ENCODE measurements at places on chromosomes 1 and 21. TPM values are rescaled to one million over a fixed set of nuclear protein-coding genes. Genes with fewer than 3 reads are reported as not detected.

Gene HFM1
- not detected for total RNA-seq

Gene CAPN9
- total RNA-seq, result not detected

DNA sequence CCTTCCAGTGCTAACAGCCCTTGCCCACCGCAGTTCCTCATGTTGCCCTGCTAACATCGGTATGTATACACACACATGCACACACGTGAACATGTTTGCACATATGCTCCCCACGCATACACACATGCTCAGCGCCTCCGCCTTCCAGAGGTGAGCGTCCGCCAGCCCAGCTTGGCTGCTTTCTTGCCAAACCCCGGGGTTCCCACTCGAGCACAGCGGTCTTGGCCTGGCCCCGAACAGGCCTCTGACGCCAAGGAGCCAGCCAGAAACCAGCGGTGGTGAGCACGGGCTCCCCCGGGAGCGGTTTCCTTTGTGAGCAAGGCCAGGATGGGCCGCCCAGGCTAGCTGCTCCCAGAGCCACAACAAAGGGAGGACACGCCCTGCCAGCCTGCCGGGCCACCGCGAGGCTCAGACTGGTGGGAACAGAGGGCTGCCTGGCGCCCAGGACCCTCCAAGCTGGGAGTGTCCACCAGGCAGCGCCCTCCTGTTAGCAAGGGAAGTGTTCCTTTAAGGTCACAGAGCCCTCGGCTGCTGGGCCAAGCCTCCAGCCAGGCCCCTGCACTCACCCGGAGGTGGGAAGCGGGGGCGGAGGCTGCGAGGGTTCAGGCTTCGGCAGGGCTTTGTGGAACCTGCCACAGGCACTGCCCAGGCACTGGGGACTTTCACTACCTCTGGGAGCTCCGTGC is 65.4 kb downstream of the ALPL start:
- no peaks in the 10 kb centered on the region for H3K36me3 ChIP-seq
- H3K27me3 ChIP-seq, result no peaks in the 10 kb centered on the region
- no peak overlapping the region for H3K4me3 ChIP-seq

Gene DSCAM
- total RNA-seq, result not detected

DNA sequence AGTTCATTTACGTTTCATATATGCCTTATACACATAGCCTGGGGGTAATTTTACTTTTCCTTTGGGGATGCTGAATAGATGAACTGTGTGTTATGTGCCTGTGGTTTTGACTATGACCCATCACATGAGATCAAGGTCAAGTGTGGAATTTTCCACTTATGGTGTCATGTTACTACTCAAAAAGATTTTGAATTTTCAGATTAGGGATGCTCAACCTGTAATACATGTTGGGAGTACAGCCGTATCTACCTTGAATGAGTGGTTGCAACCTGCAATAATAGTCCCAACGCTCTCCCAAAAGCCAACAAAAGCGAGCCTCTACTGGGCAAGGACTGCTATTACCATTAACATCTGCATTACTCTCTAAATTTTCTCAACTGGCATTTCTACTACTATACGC is 68.5 kb upstream of the SDC3 start:
- no peak overlapping the region for H3K27ac ChIP-seq
- H3K4me1 ChIP-seq, result no peaks in the 10 kb centered on the region
- no peaks in the 10 kb centered on the region for H3K27me3 ChIP-seq
- peaks cover 30% of the 10 kb centered on the region for H3K36me3 ChIP-seq

Data from GM12878 (cell line).